ENCODE measurements at places on chromosomes 3 and 15.

GRCh38 chr15:51386029-51386428, 44.6 kb downstream of the GLDN start:
- DNase-seq = peak; percentile 11

DNA sequence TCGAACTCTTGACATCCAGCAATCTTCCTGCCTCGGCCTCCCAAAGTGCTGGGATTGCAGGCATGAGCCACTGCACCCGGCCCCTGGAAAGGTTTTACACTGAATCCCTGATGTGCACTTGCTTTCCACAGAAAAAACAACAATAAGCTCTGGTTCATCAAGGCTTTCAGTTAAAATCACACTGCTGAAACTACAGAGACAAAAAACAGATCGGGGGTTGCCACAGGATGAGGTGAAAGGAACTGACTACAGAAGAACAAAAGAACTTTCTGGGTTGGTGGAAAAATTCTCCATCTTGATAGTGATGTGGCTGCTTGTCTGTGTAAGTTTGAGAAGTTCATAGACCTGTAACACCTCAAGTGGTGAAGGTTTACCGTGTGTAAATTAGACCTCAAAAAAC, 2.9 kb downstream of the RAB43 start:
- no peak for DNase-seq

GRCh38 chr15:98647026-98647773, 1.1 kb upstream of the IGF1R start:
- peak; percentile 84 for DNase-seq

DNA sequence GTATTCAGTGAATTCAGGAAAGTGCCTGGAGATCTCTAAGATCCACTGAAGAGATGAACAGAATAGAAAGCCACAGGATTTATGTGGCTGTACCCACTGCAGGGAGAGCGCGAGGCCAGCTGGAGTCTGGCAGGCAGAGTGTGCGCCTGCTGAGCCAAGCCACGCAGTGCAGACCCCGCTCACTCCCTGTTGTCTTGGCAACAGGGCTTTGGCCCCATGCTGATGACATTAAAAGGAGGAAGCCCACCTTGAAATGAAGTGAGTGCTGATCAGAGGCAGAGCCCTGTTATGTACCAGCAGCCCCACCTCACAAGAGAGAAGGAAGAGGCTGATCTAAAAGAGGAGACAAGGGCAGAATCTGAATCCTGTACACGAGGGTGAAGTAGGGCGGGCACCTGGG, 36.7 kb downstream of the PXYLP1 start:
- DNase-seq = no peak

GRCh38 chr15:24917431-24917830, 37.4 kb upstream of the SNRPN start:
- no peak for DNase-seq

DNA sequence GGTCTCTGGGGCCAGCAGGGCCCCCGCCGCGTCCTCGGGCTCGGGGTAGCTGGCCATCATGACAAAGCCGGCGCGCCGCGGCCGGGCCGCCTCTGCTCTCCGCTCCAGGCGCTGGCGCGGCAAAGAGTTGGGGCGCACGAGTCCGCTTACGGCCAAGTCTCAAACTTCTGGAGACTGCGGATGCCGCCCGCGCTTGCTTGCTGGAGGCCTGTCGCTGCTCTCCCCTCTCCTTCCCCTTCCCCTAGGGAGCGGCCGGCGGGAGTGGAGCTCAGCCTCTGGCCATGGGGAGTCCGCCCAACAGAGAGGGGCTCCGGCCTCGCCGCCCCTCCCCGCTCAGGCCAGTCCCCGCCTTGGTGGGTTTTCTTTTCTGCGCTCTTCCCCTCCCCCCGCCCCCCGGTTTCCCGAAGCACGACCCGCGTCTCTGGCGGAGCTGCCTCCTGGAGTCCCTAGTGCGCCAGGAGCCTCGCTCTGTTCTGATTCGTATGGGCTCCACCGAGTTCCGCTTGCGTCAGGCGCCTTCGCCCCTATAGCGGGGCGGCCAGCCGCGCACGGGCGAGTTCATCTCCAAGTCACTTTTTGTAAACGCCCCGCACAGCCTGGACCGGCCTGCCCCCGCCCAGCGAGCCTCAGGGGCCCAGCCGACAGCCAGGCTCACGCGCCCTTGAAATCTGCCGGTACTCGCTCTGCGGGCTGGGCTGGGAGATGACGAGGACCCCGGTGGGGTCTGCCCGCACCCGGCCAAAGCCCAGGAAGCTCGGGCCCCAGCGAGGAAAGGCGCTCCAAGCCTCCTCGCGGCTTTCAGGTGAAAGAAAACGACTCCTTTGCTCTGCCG, at the start of the genes FOXL2 and FOXL2NB:
TSS of gene FOXL2 (minus strand) at position 475 of the 832 bp plus-strand sequence. CDS start at position 60, 415 bp downstream.
TSS of gene FOXL2NB (plus strand) at position 555 of the 832 bp plus-strand sequence. CDS start at position 703, 148 bp downstream.
- no peak for DNase-seq

DNA sequence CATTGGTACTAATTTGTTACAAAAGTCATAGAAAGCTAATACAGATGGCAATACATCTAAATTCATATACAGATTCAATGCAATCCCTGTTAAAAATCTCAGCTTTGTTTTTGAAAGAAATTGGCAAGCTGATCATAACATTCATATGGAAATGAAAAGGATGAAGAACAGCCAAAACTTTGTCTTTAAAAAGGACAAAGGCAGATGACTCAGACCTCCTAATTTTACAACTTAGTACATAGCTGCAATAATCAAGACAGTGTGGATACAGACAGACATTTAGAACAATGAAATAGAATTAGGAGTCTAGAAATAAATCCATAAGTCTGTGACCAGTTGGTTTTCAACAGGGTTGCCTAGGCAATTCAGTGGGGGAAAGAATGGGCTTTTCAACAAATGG, 63.3 kb downstream of the AQP9 start:
- DNase-seq = no peak

- no peak for DNase-seq
Observed at GRCh38 chr3:46027021-46027705, at the start of gene XCR1. Gene XCR1, minus strand, starts transcription at chr3:46027483. Its CDS starts 5,536 bp downstream, at chr3:46021947.

- DNase-seq = no peak
Observed at GRCh38 chr3:174614036-174614435, 245.1 kb upstream of the NAALADL2 start.

- no peak for DNase-seq
Observed at GRCh38 chr3:147816752-147817151, 407.6 kb downstream of the ZIC1 start.

- no peak for DNase-seq
Observed at GRCh38 chr15:47384341-47384740, 333.0 kb upstream of the SEMA6D start.

- DNase-seq = no peak
Observed at GRCh38 chr15:94002041-94002440, 229.3 kb upstream of the MCTP2 start.

- DNase-seq = no peak
Observed at GRCh38 chr3:131328721-131329120, 52.9 kb upstream of the NUDT16 start.

DNA sequence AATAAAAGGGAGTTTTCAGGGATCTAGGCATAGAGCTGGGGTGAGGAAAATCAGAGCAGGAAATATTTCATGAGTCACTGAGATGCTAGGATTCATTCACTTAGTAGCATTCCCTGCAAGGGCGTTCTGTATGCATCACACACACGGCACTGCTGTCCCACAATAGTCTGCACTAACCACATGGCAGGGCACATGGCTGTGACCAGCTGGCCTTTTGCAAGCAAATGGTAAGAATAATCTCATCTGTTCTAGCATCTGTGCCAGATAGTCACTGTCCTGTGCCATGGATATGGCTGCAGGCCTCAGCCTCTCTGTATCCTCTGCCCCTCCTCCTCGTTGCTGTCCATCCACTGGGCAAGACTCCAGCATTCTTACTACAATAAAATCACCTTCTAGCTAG, 37.8 kb downstream of the BOC start:
- DNase-seq = no peak

- no peak for DNase-seq
Observed at GRCh38 chr15:53548236-53548635, 211.2 kb downstream of the WDR72 start.

DNA sequence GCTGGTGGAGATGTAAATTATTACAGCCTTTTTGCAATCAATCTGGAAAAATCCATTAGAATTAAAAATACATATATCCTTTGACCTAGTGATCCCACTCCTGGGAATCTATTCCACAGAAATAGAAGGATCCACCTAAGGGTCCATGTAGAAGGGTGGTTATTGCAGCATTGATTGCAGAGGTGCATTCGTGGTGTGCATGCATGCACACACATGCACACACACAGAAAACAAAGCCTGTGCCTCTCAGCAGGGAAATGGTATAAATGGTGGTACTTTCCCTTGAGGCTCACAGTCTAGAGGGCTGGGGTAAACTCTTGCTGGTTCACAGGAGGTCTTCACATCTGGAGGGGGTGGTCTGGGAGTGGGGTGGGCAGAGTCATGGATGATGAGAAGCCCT, 19.4 kb upstream of the ADPGK start:
- no peak for DNase-seq

DNA sequence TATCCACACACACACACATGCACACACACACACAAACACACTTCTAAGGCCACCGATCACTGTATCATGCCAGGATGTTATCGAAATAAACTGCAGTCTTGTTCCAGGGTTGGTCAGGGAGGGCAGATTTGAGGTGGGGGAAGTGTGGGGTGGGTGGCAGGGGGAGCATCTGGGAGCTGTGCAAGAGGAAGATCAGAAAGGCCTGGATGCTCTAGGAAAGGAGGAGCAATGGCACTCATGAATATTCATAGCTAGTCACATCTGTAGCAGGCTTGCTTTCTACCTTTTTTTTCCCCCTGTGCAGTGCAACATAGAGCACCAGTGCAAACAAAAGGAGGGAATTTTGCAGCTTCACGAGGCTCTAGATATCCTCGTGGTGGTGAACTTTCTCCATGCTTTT, 84.9 kb downstream of the MEIS2 start:
- DNase-seq = no peak

DNA sequence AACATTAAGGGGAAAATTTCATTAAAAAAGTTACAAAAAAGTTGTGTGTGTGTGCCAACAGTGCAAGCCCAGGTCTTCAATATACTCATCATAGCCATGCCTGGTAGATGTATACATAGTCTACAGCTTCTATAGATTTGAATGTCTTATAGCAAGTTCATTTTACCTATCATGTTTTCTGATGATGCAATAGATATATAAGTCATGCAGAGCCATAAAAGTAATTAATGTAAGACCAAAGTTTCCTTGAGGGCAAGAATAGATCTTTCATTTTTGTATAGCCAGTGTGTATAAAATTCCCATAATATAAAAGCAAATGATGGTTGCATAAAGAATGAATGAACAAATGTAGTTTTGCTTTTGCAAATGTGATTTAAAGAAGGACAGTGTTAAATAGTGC, 1138.4 kb downstream of the TBL1XR1 start:
- no peak for DNase-seq

GRCh38 chr15:76057332-76058000, 2.3 kb upstream of the TMEM266 start:
- DNase-seq = peak; percentile 55

- DNase-seq = no peak
Observed at GRCh38 chr3:71380096-71380495, 203.4 kb downstream of the FOXP1 start.

- no peak for DNase-seq
Observed at GRCh38 chr15:25416693-25417092, 22.1 kb downstream of the UBE3A start.

GRCh38 chr3:38003817-38004414, 13.3 kb downstream of the VILL start:
- no peak for DNase-seq

- DNase-seq = no peak
Observed at GRCh38 chr15:71153823-71154524, 38.7 kb downstream of the THSD4 start.

- DNase-seq = no peak
Observed at GRCh38 chr3:29178809-29179793, 101.8 kb upstream of the RBMS3 start.

GRCh38 chr15:61794276-61794675, 266.0 kb downstream of the VPS13C start:
- no peak for DNase-seq

- DNase-seq = no peak
Observed at GRCh38 chr15:77527164-77527778, 105.4 kb downstream of the LINGO1 start.

DNA sequence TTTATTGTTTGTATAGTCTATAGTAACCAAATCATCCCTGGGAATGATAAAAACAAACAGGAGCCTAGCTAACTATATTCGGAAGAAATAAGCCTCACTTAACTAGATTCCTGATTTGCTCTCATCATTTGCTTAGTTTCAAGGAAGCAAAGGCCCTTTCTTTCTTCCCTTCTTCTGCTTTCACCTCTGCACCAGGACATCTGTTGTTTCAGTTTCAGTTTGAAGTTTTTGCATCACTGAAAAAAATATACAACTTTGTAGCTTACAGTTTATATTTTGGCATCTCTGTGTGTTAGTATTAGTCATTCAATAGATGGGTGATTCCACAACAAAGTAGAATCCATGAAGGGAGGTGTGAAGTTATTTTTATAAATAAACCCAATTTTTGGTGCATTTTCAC, 113.6 kb upstream of the SNTN start:
- DNase-seq = no peak

- no peak for DNase-seq
Observed at GRCh38 chr15:85788771-85789495, 5.8 kb downstream of the KLHL25 start.

DNA sequence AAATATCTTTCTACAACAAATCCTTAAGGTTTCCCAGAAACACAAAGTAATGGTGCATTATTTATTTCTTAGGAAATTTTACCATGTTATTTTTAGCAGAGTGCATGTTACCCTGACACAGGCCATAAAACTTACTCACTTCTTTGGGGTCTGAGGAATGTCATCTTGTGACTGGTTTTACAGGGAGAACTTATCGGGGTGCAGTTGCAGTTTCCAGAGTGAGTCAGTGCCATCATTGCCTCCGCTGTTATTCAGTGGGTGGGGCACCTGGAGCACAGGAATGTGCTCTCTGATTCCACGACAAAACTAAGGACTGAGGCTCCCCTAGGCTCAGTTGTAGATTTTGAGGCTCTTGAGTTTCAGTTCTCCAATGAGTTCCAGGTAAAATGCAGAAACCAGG, 11.1 kb upstream of the GREM1 start:
- DNase-seq = no peak

DNA sequence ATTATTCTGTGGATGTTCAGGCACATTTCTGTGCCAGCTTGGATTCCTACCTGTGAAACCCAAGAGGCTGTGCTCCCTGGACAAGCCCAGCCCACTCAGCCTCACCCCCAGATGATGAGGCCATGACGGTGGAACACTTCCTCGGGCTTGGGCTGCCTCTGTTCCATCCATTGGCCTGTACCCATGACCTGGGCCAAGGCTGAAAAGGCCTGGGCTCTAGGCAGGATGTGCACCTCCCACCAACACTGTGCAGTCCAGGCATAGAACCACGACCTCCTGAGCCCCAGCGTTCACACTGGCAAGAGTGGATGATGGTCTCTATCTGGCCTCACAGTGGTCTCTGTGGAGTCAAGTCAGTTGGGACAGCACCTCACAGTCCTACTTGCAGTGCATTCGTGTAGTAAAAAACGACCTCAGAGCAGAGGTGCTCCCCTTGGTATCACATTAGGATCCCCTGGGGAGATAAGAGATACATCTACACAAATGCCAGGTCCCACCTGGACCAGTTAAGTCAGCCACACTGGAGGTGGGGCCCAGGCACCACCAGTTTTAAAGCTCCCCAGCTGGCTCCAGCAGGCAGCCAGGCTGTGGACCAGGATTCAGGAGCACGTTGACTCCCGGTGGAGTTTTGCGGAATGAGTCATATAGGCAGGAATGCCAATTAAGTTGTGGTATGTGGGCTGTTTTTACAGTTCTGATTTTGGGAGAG, 39.0 kb upstream of the IGF1R start:
- no peak for DNase-seq

GRCh38 chr3:64550745-64551144, 137.1 kb downstream of the ADAMTS9 start:
- no peak for DNase-seq

All from midbrain (tissue), 1 donor.